DMS79 (cell line): ENCODE measurements at places on chromosomes 5 and 9.
A peak's percentile ranks its signal among the peaks of the same experiment; 100 is the strongest.

DNA sequence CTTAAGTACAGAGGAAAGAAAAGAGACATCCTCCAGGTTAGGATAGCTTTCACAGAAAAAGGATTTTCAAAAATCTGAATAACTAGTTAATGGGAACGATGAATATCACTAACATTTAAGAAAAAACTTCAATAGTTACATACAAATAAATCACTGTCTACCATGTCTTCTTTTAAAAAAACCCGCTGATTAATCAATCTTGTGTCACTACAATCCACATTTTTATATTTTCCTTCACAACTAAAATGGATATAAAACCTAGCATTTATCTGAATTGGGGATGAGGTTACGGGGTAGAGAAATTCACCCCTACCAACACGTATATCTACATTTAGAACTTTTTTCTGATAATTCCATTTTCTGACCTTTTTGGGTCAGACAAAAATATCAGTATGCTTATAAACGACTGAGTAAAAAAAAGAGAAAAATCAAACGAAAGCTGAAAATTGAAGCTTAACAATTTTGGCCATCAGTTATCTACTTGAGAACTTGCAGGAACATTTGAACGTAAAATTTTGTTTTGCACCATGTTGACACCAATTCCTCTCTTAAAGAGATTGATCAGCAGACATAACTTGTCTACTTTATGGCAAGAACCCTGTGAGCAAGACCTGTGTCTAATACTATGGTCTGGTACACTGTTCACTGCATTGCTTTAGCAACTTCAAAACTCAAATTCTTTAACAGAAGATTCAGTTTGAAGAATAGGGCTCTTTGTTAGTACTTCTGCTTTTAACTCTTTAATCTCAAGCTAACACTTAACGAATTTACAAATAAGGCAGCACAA, 4.8 kb downstream of the NR3C1 start:
- no peak for DNase-seq

GRCh38 chr9:126108240-126108639, 218.4 kb upstream of the MVB12B start:
- no peak for DNase-seq

DNA sequence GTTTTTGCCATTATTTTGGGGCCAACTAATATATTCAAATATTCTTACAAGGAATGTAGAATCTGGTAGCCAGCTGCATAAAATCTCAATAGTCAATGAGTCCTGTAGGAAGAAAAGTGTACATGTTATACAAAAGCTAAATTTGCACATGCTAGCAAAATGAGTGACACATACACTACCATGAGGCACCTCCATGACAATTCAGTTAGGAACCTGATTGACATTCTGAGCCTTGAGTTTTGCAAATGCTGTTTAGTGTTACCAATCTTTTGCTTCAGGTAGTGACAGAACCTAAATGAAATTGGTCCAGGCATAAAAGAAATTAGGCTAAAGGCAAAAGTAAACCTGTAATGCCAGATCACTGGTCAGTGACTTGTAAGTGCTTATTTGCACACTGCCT, 6.8 kb upstream of the DAPK1 start:
- DNase-seq: no peak

GRCh38 chr9:36815023-36815422, 219.0 kb downstream of the PAX5 start:
- DNase-seq: no peak

GRCh38 chr5:79831381-79832309, 142.0 kb downstream of the CMYA5 start:
- DNase-seq: no peak

DNA sequence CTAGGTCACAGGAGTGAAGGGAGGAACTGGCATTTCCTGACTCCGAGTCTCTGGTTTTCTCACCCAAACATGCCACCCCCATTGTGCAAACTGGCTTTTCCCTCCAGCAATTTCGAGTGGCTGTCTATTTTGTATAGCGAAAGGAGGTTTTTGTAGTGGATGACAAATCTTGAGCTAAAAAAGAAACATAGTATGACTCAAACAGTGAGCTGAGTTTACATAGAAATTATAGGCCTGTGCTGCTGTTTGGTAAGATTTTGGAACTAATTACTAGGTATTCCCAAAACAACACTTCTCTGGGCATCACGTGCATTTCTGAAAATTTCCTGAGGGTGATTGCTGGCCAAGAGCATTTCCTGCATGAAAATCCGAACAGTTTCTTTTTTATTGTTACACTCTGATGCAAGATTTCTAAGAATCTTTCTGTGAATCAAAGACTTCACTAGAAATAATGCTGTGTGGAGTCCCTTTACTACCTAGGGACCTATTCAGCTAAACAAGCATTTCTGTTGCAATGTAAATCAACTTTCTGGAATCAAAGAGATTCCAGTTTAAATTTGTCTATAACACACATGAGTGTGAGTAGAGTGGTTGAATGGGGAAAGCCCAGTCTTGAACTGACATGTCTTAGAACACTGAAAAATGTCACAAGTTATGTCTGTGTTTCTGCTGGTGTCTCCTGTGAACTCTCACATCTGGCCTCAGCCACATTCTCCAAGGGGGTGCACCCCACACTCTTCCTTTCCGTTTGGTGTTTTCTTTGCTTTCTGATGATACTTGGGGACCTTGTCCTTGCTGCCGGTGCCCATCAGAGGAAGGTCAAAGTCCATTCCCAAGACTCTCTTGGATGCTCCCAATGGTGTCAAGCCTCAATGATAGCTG, 33.3 kb upstream of the DAPK1 start:
- no peak for DNase-seq

DNA sequence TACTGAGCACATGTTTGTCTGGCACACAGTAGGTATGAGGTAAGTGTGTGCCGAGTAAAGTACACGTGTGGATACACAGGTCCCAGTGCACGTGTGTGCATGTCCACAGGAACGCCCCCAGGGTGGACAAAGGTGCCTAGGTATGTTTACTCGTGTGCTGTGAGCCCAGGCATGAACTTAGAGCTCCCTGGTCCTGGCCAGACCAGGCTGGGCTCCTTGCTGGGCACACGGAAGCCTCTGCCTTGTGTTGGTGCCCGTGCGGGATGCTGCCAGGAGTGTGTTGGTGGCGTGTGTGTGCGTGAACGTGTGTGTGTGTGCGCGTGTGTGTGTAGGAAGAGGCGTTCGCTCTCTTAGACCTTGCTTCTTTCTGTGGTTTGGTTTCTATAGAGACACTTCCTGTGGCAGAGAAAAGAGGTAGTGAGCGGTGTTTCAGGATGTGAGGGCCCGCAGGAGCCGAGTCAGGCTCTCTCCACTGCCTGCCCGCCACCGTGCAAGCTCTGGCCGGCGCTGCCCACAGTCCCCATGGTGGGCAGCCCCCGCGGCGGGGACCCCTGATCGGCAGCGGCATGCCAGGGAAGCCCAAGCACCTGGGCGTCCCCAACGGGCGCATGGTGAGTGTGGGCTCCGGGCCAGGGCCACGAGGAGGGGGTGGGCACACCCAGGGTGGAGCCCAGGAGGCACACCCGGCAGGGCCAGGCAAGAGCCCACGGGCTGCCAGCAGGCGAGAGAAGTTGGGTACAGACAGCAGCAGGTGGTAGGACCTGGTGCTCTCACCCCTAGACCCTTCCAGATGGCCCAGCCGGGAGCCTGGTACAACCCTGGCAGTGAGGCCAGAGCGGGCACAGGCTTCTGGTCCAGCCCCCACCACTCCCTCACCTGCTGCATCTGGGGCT, at the start of gene RGS14:
TSS of gene RGS14 (plus strand) at position 466 of the 893 bp plus-strand sequence. CDS start at position 567, 101 bp downstream.
- peak; percentile 13 for DNase-seq

- no peak for DNase-seq
Measured at GRCh38 chr9:2126331-2126803, 111.2 kb downstream of the SMARCA2 start.

- DNase-seq: no peak
Measured at GRCh38 chr9:104794070-104794469, 30.1 kb downstream of the NIPSNAP3B start.

GRCh38 chr9:134304261-134304660, 22.0 kb upstream of the RXRA start:
- DNase-seq: no peak

GRCh38 chr5:10262121-10262774, 12.2 kb downstream of the CCT5 start:
- DNase-seq: no peak

DNA sequence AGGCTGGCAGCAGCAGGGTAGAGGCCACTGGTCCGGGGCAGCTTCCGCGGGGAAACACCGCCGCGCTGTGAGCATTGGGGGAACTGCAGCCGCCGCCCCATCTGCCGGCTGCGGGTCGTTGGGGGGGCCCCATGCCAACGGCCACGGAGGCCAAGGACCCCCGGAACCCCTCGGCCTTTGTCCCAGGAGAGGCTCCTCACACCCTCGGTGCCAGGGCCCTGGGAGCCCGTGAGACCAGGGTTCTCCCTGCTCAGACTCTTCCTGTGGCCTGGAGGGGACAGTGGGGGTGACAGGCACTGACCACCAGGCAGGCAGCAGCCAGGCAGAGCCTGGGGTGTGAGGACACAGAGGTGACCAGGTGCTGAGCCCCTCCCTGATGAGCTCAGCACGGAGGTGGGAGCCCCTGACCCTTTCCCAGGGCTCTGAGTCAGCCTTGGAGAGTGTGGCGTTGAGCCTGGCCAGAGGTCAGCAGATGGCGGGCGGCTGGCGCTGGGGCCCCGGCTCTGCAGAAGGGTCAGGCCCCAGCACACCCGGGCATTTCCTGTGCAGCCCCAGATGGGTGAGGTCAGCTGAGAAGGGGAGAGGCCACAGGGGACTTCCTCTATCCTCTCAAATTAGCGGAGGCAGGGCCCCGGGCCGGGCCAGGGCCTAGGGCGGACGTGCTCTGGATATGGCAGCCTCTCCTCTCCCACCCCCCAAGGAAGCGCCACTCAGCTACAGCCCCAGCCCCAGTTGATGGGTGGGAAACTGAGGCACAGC, 17.9 kb upstream of the EGFL7 start:
- DNase-seq: no peak

DNA sequence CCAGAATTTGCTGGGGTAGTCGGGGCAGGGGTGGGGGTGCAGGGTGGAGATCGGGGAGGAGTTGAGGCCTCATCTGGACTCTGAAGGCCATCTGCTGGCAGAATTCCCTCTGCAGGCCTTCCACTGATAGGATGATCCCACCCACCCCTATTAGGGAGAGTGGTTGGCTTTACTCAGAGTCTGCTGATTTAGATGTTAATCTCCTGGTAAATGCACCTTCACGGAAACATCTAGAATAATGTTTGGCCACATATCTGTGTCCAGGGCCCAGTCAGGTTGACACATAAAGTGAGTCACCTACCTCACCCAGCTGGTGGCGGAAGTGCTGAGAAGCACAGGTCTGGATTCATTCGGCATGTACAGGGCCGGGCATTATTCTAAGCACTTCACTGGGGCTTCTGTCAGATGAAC, 50.0 kb downstream of the DAPK1 start:
- no peak for DNase-seq

DNA sequence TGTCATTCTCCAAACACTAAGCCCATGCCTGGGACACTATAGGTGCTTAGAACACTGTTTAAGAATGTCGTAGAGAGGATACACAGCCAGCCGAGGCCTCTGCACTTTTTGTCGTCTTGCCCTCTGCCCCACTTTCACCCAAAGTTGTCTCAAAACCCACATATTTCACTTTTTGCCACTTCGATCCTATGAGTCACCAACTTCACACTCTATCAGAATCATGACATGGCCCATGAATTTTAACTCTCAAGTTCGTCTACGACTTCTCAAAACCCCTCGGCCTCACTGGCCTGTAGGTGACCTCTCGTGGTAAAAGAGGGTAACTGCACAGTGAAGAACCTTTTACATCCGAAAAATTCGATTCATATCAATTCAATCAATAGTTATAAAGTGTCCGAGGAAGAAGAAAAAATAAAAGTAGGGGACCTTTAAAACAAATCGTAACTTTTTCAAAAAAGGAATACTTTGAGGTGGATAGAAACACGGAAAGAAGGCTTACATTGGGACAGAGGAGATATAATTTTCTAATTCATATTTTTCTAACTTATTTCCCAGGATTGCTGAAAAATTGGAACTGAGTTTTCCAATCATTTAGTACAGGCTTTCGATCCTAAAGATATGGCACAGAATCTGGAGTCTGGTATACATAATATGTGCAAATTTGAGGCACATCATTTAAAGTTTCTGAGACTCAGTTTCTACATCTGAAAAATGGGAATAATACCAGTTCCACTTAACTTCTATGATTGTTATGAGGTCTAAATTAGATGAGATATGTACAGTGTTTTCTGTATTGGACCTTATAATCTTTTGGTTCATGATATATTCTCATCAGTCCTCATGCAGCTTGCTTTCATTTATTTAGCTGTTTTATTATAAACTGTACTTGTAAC, 122.6 kb downstream of the APBA1 start:
- no peak for DNase-seq

DNA sequence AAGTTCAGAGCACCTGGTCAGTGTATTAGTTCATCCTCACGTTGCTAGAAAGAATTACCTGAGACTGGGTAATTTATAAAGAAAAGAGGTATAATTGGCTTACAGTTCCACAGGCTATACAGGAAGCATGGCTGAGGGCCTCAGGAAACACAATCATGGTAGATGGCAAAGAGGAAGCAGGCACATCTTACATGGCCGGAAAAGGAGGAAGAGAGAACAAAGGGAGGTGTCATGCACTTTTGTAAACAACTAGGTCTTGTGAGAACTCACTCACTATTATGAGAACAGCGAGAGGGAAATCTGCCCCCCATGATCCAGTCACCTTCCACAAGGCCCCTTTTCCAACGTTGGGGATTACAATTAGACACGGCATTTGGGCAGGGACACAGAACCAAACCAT, 28.8 kb upstream of the CAVIN4 start:
- DNase-seq: no peak

- no peak for DNase-seq
Measured at GRCh38 chr5:79563247-79563590, 49.0 kb upstream of the TENT2 start.

DNA sequence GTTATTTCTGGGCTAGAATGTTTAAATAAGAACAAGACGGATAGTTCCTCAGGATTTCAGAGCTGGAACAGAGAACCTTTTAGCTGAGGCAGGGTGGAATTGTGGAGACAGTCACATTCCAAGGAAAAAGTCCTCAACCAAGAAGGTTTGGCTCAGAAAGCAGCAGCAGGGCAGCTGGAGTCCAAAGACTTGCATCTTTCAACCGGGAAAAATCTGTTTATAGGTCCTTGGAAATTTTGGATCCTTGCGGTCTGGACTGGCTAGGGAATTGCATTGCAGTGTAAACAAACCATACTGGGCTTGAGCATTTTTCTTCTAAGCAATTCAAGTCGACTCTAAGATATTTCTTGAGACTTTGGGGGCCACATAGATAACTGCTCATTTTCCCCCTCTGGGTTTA, 40.8 kb upstream of the HMHB1 start:
- DNase-seq: no peak

DNA sequence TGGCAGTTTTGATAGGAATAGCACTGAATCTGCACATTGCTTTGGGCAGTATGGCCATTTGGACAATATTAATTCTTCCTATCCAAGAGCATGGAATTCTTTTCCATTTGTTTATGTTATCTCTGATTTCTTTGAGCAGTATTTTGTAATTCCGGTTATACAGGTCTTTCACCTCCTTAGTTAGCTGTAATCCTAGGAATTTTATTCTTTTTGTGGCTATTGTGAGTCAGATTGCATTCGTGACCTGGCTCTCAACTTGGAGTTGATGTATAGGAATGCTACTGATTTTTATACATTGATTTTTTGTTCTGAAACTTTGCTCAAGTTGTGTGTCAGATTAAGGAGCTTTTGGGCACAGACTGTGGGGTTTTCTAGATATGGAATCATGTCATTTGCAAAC, 24.0 kb downstream of the TMEM161B start:
- DNase-seq: no peak

- DNase-seq: no peak
Measured at GRCh38 chr5:87529486-87530076, 116.9 kb upstream of the CCNH start.
